ENCODE measurements at places on chromosomes 7 and 10. TPM values are rescaled to one million over a fixed set of nuclear protein-coding genes. Genes with fewer than 3 reads are reported as not detected.

The BTBD16 gene
- 0.27 TPM for total RNA-seq

The TRPV6 gene
- 1.7 TPM for total RNA-seq

The FOXI2 gene
- not detected for total RNA-seq

The RBP3 gene
- total RNA-seq = not detected

The LRCH4 gene
- total RNA-seq = 47.9 TPM

The FAM131B gene
- total RNA-seq = 0.20 TPM

The NYAP1 gene
- total RNA-seq = 6.7 TPM

The CFAP70 gene
- total RNA-seq = 2.9 TPM

Measured in HCT116 (cell line).